NCI-H1694 (cell line): ENCODE measurements at places on chromosomes 5 and 9.

GRCh38 chr5:54959673-54960418, 25.5 kb downstream of the ESM1 start:
- DNase-seq = no peak

GRCh38 chr9:93252781-93253530, 69.0 kb downstream of the WNK2 start:
- DNase-seq = no peak

GRCh38 chr5:92544036-92544435, 1037.0 kb downstream of the NR2F1-AS1 start:
- DNase-seq = no peak

DNA sequence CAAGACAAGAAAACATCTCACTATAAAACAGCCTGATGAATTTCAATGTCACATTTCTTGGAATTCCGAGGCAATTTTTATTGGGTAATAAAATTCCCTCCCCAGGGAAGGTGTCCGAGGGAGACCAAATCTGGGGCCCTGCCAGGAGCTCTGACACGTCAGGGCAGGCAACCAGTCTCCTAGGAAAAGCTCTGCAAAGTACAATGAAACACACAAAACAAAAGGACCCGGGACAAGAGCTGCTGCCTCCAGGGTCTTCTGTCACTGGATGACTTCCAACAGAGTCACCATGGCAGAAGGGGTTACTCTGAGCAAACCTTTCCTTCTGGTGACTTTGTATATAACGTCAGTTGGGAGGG, 50.8 kb downstream of the SAXO1 start:
- DNase-seq = no peak

DNA sequence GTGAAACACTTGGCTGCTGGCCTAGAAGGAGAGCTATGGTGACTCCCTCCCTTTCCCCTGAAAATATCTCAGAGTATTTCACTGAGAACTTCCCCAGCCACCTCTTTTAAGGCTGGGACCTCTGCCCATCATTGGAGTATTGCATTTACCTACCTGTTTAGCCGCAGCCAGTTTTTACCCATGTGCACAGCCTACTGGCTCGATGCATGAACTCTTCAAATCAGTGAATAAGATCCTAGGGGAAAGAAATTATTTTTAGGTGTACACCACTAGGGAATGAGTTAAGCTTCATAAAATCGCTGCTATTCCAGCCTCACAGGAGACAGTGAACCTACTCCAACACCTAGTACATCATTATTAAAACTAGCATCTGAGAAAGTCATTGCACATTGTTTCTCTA, 16.8 kb upstream of the FAM174A start:
- DNase-seq = no peak

- peak; percentile 40 for DNase-seq
Observed at GRCh38 chr9:104386425-104387069, 117.5 kb upstream of the OR13F1 start.

DNA sequence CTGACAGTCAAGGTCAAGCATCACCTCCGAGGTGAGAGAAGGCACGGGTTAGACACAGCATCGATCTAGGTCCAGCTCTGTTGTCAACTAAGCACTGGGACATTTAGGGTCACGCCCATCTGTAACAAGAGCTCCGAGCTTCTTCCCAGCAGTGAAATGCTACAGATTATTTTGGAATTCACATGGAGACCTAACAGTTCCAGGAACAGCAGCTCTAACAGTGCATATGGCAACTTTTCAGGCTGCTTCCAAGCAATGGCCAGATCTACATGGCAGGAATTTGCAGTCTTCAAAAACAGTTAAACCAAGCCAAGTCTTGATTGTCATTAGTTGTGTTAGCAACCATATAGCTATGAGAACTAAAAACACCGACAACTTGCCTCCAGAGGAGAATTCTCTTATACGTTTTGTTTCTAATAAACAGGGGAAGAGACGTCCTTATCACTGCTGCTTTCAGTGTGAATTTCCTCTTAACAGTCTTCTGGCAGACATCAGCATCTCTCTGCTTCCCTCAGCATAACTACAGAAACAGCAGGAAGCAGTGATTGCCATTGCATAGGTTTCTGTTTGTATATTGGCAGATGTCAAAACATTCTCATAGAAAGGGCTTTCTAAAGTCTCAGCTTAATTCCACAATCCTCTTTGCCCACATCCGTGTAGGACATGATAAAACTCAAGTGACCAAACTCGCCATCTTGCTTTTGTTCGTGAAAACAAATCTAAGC, 242.1 kb upstream of the DAPK1 start:
- DNase-seq = no peak

DNA sequence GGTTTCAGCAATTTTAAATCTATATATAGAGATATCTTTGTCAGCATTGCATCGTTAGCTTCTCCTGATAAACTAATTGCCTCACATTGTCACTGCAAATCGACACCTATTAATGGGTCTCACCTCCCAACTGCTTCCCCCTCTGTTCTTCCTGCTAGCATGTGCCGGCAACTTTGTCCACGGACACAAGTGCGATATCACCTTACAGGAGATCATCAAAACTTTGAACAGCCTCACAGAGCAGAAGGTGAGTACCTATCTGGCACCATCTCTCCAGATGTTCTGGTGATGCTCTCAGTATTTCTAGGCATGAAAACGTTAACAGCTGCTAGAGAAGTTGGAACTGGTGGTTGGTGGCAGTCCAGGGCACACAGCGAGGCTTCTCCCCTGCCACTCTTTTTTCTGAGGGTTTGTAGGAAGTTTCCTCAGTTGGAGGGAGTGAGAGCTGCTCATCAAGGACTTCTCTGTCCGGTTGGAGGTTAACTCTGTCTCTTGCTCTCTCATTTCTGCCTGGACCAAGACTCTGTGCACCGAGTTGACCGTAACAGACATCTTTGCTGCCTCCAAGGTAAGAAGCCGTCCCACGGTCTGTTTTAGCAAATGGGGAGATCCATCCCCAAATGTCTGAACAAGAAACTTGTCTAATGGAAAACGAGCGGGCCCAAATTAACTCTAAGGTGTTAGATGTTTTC, at the start of gene IL4:
Gene IL4 (plus strand): TSS at position 51 of the 692 bp plus-strand sequence. CDS start 62 bp downstream, at position 113.
- DNase-seq = no peak
